GM18507 (cell line): ENCODE measurements at places on chromosomes 6 and 20.

DNA sequence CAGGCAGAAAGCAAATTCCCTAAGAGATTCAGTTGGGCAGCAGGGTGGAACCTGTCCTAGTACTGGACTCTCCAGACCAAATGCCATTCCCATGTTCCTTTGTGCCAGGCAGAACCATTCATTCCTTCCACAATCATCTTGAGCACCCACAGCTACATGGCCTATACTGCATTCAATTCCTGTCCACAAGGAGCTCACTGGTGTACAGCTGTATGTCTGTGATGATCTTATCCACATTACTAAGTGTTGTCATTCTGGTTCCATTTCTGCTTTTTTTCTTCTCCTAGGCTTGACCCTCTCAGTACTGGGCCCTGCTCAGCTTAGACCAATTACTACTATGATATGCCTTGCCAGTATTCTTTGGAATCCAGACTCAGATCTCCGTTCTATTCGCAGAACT, 27.5 kb downstream of the MAN1A1 start:
- DNase-seq, result no peak

- no peak for DNase-seq
Measured at GRCh38 chr6:25946631-25947030, 16.0 kb upstream of the TRIM38 start.

DNA sequence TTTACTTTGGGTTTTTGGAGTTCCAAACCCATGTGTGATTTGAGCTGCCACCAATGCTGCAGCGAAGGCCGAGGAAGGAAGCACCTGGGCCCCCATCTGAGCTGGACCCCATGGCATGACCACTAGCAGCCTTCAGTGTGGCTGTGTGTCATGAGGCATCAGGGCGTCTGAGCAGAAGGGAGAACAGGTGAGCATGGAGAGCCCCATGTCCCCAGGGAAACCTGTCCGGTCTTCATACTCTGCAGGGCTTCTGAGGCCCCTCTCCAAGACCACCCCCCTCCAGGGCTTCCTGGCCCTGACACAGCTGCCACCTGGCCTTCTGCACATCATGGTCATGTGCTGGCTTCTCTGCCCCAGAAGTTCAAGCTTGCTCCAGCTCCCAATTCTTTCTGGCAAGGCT, 169.1 kb upstream of the CST7 start:
- DNase-seq, result no peak

GRCh38 chr6:142960098-142960497, 15.1 kb upstream of the HIVEP2 start:
- DNase-seq, result no peak

GRCh38 chr20:43717616-43717995, 9.2 kb downstream of the GTSF1L start:
- DNase-seq, result no peak

DNA sequence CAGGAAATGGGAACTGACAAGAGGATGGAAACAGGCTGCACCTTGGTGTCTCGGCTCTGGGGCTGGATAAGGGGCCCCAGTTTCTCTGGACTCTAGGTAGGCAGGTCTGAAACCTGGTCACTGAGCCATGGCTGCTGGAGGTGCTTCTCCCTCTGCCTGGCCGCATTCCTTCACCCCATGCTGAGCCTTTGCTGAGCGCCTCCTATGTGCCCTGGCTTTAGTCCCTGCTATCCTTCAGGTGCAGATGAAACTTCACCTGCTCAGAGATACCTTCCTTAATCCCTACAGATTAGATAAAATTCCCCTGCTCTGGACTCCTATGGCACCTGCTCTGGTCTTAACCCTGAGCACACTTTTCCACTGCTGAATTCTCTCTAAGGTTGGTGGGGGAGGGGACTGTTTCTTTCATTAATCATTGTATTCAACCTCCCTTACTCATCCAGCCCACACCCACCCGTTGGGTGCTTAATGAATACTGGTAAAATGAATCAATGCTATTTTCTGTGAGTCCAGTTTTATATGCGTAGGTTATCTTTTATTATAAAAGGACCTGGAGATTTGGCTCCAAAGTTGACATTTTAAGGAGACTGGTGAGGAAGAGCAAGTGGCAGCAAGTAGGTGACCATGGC, 19.3 kb downstream of the MYLK4 start:
- no peak for DNase-seq

DNA sequence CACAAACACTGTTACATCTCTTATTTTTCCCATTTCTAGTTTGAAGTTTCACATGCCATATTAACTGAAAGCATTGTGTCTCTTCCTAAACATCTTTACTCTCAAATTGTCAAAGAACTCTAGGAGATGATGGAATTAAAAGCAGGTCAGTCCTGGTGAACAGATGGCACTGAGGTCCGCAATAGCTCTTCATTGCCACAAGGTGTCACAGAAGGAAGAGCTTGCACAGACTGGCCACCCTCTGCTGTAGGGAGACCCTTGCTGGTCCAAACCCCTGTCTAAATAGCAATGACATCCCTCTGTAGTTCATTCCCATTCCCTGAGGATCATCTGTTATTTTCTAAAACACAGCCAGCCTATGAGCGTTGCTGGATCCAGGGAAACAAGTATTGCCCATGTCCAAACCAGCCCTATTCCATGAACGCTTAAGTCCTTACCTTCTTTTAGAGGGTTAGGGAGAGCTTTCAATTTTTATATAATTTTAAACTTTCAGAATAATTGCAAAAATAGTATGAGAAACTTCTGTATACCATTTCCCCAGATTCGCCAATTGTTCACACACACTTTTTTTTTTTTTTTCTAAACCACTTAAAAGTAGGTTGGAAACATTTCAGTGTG, 10.1 kb upstream of the HDAC2 start:
- no peak for DNase-seq

DNA sequence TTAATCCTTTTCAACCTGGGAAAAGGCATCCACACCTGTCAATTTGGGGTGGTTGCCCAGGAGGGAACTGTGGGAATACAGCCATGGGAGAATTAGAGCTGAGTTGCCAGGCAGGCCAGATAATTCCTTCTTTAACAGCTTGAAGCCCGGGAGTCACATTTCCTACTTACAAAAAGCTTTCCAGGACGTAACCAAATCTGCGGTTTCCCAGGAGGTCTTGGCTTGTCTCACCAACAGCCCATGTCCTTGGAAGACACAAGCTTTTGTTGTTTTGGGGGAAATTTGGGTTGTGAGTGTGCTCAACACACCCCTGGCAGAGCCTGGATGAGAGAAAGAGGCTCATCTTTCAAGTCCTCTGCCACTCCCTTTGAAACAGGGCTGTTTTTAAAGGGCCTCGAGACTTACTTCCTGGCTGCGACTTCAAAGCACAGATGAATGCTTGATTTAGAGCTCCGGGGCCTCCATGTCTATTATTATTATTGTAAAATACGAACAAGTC, 465.9 kb upstream of the BTBD3 start:
- no peak for DNase-seq
